Stimulated activated CD8-positive, alpha-beta memory T cell treated with anti-CD3 and anti-CD28 coated beads, Interleukin-15, amount 100 ng/mL, for 48 hours (primary cell): ENCODE measurements at places on chromosomes 2 and 18.

DNA sequence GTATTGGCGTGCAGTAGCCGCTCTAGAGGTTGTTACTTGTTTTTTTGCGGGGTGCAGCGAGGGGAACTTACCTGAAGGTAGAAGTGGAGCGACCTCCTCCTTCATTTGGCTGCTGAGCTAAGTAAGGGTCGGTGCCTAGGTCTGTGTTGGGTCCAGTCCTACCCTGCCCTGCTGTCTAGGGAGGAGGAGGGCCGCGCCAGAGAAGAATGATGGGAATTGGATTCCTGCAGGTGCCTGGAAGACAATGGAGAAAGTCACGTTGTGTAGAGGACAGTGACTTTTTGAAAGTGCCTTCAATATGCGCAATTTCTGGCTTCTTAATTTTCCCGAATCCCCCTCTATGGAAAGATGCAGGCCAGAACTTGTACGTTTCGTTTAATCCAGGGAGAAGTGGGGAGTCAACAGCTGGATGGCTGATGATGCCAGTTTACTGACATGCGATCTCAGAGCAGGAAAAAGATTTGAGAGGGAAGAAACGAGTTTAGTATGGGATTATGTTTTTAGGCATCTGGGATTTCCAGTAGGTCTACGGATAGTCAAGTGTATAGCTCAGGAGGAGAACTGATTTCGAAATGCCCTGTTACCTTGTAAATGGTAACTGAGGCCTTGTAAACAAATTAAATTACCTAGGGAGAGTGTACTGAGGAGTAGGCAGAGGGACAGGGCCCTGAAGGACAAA is 653 bp downstream of the MRPS9 start:
- DNase-seq: no peak

DNA sequence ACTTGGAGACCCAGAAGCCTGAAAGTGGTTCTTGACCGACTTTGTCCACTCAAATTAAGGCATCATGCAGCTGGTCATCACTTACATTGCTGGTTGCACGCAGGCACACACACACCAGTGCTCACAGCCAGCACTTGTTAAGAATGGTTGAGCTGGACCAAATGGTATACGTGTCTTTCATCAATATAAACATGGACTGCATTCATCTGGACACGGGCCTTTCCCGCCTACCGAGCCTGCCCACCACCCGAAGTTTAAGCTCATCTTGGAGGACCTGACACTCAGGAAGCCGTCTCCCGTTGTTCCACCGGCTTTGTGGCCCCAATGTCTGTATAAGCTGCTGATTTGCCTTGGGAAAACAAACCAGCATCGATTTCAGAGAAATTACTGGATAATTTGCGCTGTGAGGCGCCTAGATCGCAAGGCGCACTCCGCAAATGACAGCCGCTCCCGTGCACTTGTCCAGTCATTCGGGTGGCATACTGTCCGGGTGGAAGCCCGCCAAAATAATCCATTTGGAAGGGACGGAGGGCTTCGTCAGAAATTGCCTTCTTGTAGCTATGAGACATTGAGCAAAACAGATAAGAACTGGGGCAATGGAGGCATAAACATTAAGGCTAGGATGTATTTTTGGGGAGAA is 40.1 kb upstream of the AKAIN1 start:
- DNase-seq: no peak

GRCh38 chr2:127589841-127590240 is 54.4 kb downstream of the MYO7B start:
- DNase-seq: no peak

- DNase-seq: no peak
Observed at GRCh38 chr2:190947711-190948251, 66.2 kb downstream of the STAT1 start.

GRCh38 chr2:56753182-56753581 is 569.4 kb downstream of the CCDC85A start:
- DNase-seq: no peak

- DNase-seq: no peak
Observed at GRCh38 chr18:44411976-44412375, 268.7 kb upstream of the SETBP1 start.

GRCh38 chr18:69444221-69444620 is 43.5 kb downstream of the DOK6 start:
- no peak for DNase-seq

DNA sequence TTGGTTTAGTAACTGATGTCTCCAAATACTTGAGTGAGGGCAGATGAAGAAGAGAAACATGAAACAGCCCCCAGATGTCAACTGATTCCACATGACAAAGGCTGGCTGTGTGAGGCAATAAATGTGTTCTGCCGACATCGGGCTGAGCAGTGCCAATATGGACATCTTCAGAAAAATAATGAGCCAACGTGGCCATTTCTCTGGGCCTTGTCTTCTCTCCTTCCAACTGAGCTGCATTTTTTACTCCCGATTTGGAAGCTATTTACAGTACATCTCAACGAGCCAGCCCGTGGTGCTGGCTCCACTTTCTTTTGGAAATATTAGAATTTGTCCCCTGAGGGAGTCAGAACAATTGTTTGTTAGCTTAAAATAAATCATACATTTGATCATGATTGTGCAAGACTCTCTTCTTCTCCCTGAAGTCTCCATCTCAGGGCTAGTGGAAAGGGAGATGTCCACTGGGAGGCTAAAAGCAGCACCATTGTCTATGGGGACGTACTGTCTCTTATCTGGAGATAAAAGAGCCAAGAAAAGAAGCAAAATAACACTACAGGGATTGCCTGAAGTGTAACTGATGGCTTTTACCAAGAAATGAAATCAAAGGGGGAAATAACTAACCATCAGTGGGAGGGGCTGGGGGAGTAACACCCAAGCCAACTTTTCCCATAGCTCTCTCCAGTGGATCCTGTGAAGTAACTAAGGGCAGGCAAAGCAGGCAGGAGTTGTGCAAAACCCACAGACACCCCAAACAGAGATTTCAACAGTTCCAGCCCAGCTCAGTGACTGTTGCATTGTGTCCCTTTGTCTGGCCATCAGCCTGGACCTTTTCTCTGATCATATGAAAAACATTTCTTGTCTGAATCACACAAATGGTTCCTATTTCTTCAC is 114.8 kb downstream of the RDH14 start:
- no peak for DNase-seq

- peak; percentile 11 for DNase-seq
Observed at GRCh38 chr2:171086352-171087290, 74.1 kb downstream of the TLK1 start.

DNA sequence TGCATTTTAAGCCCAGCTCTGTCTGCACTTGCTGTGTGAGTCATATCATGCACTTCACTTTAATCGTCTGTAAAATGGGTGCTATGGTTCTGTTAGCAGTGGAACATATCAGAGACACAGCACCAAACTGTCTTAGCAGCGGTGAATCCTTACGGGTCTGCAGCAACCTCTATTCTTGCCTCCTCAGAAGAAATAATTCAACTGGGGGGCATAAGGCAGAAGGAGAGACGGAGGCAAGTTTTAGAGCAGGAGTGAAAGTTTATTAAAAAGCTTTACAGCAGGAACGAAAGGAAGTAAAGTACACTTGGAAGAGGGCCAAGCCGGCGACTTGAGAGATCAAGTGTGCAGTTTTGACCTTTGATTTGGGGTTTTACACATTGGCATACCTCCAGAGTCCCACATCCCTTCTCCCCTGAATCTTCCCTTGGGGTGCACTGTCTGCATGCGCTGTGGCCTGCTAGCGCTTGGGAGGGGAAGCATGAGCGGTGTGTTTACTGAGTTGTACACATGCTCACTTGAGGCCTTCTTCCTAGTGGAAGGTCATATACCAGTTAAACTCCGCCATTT is 109.8 kb downstream of the DDX1 start:
- no peak for DNase-seq

DNA sequence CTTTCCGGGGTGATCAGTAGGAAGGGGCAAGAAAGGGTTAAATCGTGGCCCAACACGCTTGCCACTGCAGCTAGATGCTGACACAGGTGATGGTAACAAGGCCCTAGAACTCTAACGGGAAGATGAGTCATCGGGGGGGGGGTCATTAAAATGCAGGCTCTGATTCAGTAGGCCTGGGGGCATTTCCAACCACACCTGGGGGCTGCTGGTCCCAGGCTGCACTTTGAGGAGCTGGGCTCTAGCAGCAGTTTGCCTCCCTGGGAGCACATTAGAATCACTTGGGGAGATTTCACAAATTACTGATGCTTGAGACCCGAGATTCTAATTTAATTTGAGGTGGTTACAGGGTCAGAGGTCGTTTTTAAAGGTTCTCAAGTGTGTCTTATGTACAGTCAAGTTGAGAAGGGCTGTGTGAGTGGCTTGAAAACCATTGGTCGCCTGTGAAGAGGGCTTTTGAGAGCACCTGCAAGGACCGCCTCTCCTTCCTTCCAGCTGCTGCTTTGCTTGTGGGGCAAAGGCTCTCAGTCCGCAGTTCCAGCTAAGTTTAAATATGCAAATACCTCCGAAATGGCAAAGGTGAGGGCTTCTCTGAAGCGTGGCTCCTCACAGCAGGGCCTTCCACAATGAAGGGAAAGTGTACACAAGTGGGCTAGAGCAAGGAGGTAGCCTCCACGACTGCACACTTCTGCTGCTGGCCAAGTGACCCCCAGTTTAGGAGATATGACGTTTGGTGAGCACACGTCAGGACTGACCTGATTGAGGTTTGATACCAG is 128.0 kb upstream of the MSH6 start:
- DNase-seq: no peak

DNA sequence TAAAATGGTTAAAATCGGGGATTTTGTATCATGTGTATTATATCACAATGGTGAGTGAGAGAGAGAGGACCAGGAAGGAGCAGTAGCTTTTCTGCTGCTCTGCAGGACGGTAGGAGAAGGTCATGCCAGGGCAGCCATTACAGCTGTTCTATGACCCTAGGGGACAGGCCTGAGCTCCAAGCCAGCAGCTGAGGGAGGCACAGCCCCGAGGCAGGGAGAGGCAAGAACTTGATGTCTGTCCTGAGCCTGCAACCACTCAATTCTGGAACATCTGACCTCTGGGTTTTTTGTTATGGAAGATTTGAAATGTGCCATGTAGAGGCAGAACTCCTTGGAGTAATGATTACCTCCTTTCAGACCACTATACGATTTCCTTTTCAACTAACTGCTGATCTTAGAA is 135.8 kb upstream of the SH3BP4 start:
- DNase-seq: no peak

- no peak for DNase-seq
Observed at GRCh38 chr2:18085593-18085992, 207.1 kb downstream of the KCNS3 start.

GRCh38 chr18:75036917-75037688 is 171.8 kb downstream of the PTGR3 start:
- DNase-seq: no peak

GRCh38 chr18:25093141-25093540 is 258.8 kb downstream of the ZNF521 start:
- DNase-seq: no peak

DNA sequence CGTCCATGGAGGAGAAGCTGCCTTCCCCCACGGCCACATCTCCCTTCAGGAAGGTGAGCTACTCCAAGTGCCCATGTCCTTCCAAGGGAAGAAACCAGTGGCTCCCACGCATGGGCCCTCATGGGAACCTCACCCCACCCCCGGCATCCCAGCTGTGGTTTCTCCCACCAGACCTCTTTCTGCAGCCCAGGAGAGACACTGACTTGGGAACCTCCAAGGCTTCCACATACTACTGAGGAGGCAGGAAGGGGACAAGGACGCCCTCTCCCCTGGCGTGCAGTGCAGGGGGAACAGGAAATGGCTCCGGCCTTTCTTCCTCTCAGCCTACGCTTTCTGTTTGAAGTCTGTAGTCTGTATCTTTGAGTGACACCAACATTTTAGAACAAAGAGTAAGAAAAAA is 104.5 kb upstream of the EPC2 start:
- no peak for DNase-seq

DNA sequence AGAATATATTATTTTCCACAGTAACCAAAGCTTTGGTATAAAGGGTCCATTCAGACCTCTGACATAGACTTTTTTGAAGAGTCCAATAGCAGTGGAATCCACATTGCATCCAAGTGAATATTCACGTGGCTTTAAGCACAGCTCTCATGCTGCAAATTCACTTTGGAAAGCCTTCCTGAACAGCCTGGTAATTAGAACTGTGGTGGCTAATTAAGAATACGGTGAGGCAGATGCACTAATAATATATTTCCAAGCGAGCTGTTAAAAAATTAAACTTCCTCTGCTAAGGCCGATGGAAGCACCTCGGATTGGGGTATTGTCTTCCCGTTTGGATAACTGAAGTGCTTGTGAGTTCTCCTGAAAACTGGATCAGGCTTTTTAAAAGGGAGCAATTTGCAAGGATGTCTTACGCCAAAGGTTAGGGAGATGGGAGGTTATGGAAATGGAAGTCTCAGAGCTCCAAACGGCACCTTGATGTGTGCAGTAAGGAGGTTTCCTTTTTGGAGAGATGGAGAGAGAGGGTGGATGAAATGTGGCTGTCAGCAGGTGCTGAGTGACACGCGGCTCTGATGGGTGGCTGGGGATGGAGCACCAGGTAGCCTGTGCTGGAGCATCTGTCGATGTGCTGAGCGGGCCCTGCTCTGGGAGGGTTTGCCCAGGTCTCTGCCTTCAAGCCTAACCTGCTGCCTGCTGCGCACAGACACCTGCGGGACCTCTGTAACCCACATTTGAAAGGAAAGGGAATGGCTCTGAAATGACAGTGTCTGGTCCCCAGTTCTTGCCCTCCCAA is 37.5 kb downstream of the CABLES1 start:
- no peak for DNase-seq

DNA sequence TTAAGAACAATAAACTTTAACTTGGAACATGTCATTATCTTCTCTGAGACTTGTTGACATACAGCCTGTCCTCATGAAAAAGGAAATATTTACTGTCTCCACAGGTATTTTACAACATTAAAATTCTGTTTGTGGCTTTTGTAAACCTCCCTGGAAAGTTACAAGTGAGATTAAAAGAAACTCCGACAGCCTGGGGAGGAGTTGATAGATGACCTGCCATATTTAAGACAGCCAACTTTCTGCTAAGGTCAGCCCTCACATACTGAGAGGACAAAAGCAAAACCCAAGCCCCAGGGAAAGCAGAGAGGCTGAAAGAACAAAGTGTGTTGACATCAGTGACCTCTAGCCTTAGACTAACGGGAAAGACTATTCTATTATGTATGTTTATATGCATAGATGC is 350.2 kb downstream of the RIT2 start:
- DNase-seq: no peak

- no peak for DNase-seq
Observed at GRCh38 chr2:120661551-120661950, 74.1 kb upstream of the GLI2 start.

GRCh38 chr2:39181297-39181696 is 60.4 kb upstream of the SOS1 start:
- DNase-seq: no peak

DNA sequence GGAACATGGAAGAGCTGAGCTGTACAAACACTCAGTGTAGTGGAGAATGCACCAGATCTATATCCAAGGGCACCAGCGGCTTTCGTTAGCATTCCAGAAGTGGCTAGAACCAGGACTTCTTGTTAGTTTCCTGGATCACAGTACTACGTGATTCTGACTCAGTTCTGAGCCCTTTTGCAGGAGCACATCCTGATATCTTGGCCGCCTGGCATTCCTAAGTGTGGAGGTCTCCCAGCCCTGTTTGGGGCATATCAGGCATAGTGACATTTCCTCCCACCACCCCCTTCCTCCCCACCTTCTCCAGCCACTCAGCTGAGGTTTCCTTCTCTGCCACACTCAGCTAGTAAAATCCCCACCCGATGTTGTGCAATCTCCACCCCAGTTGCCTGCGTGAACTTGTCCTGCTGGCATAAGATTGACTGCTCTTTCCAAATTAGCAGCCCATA is 63.4 kb downstream of the BMP10 start:
- DNase-seq: no peak

GRCh38 chr2:225599856-225600255 is 200.3 kb downstream of the NYAP2 start:
- DNase-seq: no peak

GRCh38 chr2:171344182-171344581 is 89.6 kb downstream of the METTL8 start:
- DNase-seq: no peak

GRCh38 chr2:181904022-181904632 is 12.6 kb downstream of the ITPRID2 start:
- no peak for DNase-seq
